BJ (cell line): ENCODE measurements at places on chromosomes 1 and 21.

DNA sequence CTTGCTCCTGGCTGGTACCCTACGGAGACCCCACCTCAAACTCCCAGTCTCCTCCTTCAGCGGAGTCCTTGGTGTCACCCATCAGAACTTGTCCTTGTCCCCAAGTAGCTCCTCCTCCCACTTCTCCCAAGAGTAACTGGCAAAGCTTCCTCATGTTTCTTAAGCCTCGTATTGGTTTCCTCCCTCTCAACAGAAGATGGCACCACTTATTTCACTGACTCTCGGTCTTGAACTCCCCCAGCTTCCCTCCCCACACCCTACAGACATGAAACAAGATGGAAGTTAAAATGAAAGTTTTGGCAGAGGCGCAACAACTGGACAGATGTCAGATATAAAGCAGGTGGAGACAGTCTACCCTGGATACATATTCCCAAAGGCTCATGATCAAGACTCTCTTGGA lies 13.4 kb downstream of the RAB7B start:
- no peak for DNase-seq

DNA sequence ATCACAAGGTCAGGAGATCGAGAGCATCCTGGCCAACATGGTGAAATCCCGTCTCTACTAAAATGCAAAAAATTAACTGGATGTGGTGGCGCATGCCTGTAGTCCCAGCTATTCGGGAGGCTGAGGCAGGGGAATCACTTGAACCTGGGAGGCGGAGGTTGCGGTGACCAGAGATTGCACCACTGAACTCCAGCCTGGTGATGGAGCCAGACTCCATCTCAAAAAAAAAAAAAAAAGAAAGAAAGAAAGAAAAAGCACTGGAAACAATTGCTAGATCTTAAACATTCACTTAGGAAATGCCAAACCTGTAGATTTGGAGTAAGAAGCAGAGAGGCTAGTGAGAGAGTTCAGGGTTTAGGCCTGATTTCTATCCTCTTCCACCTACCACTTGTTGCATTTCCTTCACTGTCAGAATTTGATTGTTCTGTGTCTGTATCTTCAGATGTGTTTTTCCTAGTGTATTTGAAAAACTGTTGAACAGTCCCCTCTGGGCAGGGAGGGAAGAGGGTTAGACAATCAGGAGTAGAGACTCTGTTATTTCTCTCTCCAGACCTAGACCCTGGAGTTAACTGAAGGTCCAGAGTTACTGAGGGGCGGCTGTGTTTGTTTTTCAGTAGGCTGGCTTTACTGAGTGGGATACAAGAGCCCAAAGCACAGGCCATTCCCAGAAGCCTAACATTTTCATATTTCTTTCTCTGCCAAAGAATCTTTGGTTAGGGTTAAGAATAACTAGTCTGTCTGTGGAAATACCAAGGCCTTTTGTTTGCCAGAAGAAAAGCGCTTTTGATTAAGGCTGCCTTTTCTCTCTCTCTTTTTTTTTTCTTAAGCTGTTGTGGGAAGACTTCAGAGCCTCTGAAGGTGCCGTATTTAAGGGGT lies 31.1 kb upstream of the MACF1 start:
- no peak for DNase-seq

DNA sequence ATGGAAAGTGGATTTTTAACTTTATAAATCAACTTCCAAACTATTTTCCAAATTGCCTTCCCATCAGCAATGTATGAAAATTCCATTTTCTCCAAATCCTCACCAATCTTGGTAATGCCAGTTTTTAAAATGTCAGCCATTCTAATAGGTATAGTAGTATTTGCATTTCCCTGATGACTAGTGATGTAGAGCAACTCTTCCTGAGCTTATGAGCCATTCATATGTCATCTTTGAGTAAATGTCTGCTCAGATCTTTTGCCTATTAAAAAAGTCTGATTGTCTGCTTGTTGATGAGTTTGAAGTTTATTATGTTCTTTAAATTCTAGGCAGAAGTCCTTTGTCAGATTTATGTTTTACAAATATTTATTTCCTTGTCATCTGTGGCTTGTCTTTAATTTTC lies 54.7 kb downstream of the KDM1A start:
- DNase-seq = no peak

DNA sequence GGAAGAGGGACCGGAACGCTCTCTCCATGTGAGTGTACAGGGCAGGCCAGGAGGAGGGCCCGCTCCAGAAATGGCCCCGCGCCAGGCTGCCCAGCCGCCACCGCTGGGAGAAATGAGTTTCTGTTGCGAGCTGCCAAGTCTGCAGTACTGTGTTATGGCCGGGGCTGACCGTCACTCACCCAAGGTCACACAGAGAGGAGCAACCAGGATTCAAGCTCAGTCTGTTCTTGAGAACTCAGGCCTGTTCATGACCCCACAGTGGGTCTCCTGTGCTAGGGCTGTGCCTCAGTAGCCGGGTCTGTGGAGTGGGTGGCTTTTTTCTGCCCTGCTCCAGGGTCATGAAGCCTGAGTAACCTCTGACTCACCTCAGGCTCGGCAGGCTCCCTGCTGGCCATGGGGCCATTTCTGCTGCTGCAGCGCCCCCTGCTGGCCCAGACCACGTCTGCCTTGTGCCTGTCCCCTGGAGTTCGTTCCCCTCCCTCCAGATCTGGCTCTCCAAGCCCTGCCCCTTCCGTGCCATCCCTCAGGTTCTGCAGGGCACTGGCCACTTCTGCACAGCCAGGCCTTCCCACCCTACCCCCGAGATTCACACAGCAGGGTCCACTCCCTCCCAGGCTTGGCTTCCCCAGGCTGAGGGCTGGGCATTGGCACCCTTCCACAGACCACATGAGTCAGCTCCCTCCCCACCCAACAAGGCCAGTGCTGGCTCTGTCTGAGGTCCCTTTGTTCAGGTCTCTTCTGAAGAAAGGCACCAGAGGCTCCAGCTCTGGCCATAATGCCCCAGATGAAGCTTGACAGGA lies 51.8 kb downstream of the EDN2 start:
- no peak for DNase-seq

GRCh38 chr21:35982717-35983116 lies 77.6 kb downstream of the SETD4 start:
- no peak for DNase-seq
